ENCODE measurements at places on chromosomes 13 and 19.

DNA sequence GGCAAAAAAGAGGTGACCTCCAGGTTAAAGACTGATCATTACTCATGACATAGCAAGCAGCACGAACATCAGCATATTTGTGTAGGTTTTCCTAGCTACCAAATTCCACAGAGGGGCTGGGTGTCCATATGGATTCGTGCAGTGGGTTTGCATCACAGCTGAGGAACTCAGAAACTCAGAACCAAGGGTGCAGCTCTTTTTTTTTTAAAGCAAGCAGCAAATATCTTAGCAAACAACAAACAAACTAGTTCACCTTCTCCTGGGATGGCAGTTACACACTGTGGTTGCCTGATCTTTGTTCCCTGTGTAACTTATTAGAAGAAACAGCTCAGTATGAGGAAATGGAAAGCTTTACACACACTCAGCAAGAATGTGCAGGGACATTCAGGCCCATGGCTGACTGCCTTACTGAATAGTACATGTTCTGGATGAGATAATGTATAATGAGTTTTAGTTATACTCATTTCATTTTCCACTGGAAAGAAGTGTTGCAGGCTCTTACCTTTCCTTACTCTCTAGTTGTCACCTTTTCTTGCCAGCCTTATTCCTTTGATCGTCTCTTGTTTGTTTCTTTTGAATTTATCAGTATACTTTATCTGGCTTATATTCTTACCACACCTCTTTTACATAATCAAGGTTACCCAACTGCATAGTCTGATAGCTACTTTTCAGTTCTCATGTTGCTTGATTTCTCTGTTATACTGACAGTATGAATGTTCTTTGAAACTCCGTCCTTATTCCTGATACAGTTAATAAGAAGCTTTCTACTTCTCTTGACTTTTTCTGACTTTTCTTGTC lies 4.3 kb downstream of the NDFIP2 start:
- no peak for DNase-seq

DNA sequence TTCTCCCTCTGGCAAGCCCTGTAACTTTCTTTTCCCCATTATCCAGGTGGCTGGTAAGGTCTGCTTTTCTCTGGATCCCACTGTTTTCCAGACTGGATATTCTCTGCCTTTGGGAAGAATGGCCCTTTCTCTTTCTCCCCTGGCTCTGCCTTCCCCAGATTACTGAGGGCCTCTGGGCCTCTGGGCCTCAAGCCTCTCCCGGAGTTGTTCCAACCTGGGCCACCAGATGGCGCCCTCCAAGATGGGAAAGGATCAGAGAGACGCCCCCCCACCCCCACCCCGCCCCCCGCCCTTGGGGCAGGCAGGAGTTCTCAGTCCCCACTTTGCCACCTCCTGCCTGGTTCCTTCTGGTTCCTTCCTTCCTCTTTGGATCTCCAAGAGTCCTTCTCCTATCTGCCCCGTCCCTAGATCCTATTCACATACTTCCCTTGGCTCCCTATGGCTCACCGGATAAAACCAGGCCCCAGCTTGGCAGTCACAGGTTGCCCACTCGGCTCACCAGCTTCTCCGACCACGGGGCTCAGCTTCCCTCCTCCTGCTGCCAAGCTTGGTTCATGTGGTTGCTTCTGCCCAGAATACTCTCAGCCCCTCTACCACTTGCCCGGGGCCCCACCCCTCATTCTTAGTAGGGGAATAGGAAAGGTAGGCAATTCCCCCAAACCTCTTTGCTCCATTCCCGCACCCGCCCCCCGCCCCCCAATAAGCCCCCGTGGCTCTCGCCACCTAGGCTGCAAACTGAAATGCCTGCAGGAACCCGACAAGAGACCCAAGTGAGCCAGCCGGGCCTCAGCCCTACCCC lies 13.1 kb downstream of the EPS8L1 start:
- DNase-seq = peak; percentile 76

GRCh38 chr13:21511849-21512248 lies 52.7 kb upstream of the ZDHHC20 start:
- DNase-seq = no peak

DNA sequence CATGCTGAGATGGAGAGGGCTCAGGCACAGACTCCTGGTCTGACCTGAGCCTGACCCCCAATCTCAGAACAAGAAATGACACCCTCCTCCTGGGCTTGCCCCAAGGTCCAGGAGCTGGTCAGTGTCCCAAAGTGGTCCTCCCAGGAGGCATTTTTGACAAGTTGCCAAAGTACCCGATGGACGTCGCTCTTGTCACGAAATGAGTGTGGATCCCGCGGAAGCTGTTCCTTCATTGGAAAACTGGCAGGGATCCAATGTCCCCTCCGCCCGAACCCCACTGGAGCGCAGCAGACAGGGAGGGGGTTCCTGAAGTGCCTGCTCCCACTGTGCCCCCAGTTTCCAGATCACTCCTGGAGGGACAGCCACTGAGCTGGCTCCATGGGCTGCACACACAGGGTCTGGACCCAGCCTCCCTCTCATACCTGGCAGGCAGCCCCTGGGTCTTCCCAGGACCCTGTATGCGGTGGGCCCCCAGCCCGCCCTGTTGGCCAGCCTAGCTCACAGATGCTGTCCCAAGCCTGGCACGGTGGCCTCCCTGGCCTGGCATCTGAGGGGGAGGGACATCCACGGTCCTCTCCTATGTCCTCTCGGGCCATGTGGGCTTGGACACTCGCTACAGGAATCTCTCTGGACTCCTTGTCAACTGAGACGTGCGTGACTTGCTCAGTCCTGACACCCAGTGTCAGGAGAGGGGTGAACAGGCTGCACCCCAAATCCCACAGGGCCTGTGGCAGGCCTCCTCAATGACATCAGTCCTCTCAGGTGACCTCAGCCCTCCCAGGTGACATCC lies 12.8 kb upstream of the ZNF14 start:
- peak; percentile 44 for DNase-seq

DNA sequence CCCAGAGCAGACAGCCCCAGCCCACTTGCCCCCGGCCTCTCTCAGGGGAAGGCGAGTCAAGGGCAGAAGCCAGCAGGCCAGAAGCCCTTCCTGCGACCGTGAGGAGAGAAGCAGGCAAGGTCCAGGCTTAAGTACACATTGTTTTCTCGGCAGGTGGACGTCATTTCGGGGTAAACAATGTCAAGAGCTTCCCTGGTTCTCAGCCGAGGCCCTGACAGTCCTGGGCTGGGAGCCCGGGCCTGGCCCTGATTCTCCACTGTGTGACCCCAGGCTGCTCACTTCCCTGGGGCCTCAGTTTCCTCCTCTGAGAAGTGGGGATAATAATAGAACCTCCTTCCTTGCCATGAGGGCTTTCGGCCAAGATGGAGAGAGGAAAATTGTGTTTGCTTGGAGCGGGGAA lies 19.4 kb downstream of the PLVAP start:
- no peak for DNase-seq

- DNase-seq = no peak
Measured at GRCh38 chr19:52778811-52779210, 7.8 kb downstream of the ZNF600 start.

GRCh38 chr13:24183741-24184182 lies 23.2 kb downstream of the SPATA13 start:
- DNase-seq = no peak

DNA sequence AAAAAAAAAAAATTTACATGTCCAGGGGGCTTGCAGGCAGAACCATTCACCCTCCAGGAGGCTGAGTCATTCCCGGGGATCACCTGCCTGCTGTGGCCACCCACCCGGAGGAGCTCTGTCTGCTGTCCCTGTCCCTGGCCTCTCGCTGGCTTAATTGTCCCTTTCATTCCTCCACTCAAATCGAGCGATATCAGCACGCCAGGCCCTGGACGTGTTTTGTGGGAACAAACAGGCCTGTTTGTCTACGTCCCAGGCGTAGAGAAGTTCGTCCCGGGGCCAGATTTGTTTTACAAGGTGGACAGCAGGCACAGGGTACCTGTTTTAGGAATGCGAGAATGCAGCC lies 21.2 kb downstream of the SULT2B1 start:
- DNase-seq = no peak

Data from right atrium auricular region (tissue), 2 donors.